ENCODE measurements at places on chromosomes 12 and 14.

- DNase-seq, result no peak
Measured at GRCh38 chr12:48351022-48351708, 446 bp upstream of the ZNF641 start.

- no peak for DNase-seq
Measured at GRCh38 chr12:42364692-42365091, 38.7 kb downstream of the PPHLN1 start.

DNA sequence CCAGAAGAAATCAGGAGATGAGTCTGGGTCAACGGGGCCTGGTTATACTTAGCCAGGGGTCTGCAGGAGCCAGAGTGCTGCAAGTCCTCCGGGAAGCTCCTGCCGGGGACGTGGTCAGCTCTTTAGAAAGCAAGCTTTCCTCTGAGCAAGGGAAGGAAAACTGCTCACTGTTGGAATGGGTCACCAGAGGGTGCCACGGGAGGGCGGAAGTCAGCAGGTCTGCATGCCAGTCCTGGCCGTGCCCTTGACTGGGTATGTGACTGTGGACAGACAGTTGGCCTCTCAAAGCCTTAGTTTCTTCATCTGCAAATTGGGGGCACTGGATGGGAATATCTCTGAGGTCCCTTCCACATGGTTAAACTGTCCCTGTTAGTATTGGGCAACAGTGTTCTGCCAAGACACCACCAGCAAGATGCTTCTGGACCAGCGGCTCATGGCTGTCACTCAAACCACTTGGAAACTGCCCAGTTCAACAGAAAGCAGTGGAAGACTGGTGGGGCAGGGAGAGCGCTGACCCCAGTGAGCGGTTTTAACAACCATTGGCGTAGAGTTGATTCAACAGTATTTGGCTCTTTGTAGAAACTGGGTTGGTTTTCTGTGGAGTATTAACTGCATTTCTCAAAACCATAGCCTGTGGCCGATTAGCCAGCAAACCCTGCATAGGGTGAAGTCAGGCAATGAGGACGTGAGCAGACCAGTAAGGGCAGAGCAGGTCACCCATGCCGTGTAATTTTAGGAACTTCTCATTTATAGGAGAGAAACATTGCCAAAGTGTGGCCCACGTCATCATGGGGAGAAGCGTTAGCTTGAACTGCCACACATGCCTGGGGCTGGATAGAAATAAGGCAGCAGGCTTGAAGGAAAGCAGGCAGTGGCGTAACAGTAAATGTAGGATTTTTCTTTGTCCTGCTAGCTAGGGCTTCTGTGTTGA lies 163.9 kb upstream of the PRMT8 start:
- no peak for DNase-seq

GRCh38 chr12:123096741-123097140 lies 54.1 kb downstream of the PITPNM2 start:
- no peak for DNase-seq

GRCh38 chr12:119725523-119725922 lies 57.6 kb downstream of the PRKAB1 start:
- no peak for DNase-seq

GRCh38 chr14:24959791-24960331 lies 90.1 kb downstream of the STXBP6 start:
- DNase-seq, result no peak

DNA sequence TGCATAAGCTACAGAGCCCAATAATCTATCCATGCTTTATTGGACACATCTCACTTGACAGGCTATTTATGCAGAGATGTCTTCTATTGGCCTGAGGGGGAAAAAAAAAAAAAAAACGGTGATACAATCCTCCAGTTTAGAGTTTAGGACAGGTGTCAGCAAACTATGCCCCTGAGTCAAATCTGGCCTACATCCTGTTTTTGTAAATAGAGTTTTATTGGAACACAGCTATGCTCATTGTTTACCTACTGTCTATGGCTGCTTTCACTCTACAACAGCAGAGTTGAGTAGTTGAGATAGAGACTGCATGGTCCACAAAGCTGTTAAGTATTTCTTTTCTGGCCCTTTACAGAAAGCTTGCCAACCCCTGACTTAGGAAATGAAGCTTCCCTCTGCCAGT lies 403.1 kb downstream of the C12orf75 start:
- no peak for DNase-seq

DNA sequence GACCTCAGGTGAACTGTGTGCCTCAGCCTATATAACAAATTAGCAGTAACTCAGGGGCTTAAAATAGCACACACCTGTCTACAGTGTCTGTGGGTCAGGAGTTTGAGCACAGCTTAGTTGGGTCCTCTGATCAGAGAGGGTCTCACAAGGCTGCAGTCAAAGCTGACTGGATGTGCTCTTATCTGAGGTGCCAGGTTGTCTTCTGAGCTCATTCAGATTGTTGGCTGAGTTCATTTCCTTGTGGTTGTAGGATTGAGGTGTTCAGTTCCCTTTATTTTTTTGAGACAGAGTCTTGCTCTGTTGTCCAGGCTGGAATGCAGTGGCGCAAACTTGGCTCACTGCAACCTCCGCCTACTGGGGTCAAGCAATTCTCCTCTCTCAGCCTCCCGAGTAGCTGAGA lies 164.7 kb downstream of the ADCK1 start:
- no peak for DNase-seq

GRCh38 chr14:53010193-53011040 lies 59.6 kb upstream of the FERMT2 start:
- no peak for DNase-seq

- DNase-seq, result no peak
Measured at GRCh38 chr12:124233041-124233796, 61.7 kb upstream of the RFLNA start.

- no peak for DNase-seq
Measured at GRCh38 chr12:120479458-120479857, 9.9 kb upstream of the SRSF9 start.

DNA sequence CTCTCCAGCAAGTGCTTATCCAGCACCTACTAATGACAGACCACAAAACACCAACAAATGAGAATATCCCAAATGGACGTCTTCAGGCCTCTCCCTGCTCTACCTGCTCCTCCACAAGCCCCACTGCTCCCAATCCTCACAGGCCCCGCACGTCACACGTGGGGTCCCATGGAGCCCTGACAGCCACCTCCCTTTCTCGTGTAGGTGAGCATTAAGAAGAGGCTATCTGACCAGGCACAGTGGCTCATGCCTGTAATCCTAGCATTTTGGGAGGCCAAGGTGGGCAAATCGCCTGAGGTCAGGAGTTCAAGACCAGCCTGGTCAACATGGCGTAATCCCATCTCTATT lies 5.4 kb downstream of the RIMBP2 start:
- DNase-seq, result no peak

DNA sequence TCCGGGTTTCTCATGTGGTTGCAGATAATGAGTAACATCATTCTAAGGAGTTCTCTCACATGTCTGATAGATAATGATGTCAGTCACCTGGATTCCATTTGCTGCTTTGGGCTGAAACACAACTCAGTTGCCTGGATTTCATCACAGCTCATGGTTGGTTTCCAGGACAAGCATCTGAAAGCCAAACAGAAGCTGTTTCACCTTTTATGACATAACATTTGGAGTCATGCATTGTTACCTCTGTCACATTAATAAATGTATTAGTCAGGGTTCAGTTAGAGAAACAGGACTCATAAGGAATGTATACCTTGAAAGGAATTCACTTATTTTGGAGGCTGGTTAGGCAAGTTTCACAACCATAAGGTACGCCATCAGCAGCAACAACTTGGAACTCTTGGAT lies 251.9 kb upstream of the ATXN7L3B start:
- no peak for DNase-seq

DNA sequence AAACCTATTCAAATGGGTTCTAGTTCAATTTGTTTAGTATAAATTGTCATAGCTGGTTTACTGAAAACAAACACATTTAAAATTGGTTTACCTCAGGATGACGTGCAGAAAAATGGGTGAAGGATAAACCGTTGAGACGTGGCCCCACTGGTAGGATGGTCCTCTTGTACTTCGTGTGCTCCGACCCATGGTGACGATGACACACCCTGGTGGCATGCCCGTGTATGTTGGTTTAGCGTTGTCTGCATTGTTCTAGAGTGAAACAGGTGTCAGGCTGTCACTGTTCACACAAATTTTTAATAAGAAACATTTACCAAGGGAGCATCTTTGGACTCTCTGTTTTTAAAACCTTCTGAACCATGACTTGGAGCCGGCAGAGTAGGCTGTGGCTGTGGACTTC lies 8.3 kb downstream of the CALM1 start:
- no peak for DNase-seq

- DNase-seq, result no peak
Measured at GRCh38 chr14:103028161-103028767, 29.1 kb downstream of the CDC42BPB start.

GRCh38 chr12:95322326-95322725 lies 104.7 kb downstream of the VEZT start:
- no peak for DNase-seq
